ENCODE measurements at places on chromosomes 1 and 21. TPM values are rescaled to one million over a fixed set of nuclear protein-coding genes. Genes with fewer than 3 reads are reported as not detected.

DNA sequence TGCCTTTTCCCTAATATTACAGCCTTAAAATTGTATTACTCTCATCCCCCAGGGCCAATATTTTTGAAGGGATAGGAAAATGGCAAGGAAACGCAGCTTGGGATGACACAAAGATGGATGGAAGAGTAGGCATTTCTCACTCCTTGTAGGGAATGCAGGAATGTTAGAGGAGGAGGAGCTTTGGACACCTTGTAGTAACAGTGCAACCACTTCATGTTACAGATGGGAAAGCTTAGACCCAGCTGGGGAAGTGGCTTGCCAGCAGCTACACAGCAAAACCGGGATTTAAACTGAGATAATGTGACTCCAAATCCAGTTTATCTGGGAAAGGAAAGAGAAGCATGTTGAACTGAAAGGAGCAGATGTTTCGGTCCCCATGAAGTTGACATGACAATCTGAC, 473.7 kb upstream of the DAB1 start:
- no peak for DNase-seq

DNA sequence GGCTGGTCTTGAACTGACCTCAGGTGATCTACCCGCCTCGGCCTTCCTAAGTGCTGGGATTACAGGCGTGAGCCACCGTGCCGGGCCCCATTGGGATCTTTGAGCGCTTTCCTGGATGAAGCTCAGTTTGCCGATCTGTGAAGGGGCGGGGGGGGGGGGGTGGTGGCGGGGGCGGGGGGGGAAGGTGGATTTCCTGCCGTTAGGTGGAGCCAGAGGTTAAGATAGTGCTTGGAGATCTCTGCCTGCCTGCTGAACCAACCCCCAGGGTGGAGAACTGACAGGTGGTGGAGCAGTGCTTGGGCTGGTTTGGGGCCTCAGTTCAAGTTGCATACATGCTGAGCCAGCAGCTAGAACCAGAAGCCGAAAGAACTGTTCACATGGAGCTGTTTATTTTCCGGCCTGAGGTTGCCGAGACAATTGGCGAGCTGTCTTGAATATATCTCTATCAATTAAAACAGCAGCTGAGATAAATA, 1.7 kb downstream of the TMCC2 start:
- peak; percentile 48 for DNase-seq

- no peak for DNase-seq
Observed at GRCh38 chr1:233463333-233463732, 135.8 kb downstream of the MAP3K21 start.

Gene DPT
- total RNA-seq, result not detected

DNA sequence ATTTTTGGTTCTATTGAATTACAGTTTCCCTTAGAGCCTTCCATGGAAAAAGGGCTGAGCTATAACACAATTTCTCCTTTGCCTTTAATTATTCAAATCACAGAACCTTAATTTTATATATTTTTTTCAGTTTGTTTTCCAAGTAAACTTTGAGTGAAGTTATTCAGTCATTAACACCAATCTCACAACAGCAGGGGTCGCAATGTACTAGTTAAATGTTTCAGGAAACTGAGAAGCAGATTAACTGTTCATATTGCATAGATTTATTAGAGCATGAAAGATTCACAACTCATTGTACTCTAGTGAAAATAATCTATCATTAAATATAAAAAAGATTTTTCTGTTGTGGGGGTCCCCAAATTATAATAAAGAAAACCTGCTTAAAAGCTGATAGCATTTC, 64.1 kb downstream of the KIFAP3 start:
- DNase-seq, result peak; percentile 66

Gene TRIM17
- not detected for total RNA-seq

GRCh38 chr1:203465146-203465798, 10.3 kb upstream of the PRELP start:
- no peak for DNase-seq

DNA sequence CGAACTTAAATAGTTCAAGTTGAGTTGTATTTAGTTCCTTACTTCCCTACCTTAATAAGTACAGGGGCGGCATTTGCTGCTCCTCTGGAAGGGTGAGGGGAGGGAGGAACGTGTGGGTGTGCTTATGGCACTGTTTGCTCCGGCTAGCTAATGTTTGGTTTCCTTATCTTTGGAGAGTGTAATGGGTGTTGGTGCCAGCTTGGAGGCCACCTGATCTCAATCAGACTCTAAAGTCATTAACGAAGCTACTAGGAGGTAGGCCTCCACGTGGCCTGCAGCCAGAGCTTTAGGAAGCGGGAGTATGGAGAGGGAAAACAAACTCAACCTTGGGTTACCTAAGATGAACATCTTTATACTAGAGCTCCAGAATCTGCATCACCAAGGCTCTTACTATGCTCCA, 43.0 kb upstream of the RAP1A start:
- DNase-seq, result no peak

- peak; percentile 17 for DNase-seq
Observed at GRCh38 chr1:153277852-153278251, 18.4 kb downstream of the LORICRIN start.

DNA sequence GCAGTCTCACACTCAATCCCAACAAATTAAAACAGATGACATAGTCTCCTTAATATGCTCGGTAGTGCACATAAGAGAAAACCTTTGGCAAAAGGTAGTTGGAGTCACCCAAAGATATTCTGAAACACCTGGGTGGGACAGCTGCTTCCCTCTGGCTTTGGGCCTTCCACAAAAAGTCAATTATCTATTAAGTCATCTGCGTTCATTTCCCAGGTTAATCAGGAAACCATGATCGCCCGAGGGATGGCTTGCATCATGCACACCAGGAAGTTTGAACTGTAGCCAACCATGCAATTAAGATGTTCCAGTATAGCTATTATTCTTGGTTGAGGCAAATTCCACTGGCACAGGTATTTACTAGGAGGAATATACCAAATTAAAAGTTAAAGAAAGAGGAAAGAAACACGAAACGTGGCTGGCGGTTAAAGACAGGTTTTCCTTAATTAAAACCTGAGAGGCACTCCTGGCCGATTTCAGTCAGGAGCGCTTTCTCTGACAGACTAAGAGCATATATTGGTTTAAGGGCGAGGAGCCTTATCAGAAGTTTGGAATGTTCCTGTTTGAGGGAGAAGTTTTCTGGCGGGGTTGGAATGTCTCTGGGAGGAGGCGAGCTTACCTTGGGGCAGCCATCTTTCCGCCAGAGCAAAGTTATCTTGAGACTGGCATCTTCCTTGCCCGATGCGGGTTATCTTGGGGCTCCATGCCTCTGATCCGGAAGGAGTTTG, 19.9 kb downstream of the CLDN17 start:
- DNase-seq, result no peak

Gene CA6
- total RNA-seq, result not detected

Data from dermis blood vessel endothelial cell (primary cell).